Fibroblast of gingiva (primary cell): ENCODE measurements at places on chromosomes 1 and 21.

- no peak for DNase-seq
Observed at GRCh38 chr1:3061566-3061965, 7.4 kb upstream of the PRDM16 start.

DNA sequence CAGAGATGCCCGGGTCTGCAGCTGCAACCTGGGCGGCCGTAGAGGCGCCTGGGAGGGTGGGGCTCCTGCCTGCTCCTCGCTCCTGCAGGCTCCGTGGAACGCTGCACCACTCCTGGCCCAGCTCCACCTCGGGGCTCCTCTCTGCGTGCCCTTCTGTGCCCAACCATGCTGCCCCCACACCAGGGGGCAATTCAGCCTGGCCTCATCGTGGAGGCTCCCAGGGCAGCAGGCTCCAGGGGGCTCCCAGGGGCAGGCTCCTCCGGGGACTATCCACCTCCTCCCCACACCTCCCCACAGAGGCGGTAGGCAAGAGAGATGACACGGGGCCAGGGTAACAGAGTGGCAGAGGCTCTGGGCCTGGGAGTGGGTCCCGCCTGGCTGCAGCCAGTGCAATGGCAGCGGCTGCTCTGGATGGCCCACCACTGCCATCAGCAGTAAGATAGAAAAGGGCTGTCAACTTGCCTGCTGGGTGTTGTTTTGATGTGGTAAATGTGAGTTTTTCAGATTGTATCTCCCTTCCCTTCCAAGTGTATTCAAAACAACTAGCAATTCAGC lies 22.4 kb upstream of the LRRC8C start:
- DNase-seq: no peak

DNA sequence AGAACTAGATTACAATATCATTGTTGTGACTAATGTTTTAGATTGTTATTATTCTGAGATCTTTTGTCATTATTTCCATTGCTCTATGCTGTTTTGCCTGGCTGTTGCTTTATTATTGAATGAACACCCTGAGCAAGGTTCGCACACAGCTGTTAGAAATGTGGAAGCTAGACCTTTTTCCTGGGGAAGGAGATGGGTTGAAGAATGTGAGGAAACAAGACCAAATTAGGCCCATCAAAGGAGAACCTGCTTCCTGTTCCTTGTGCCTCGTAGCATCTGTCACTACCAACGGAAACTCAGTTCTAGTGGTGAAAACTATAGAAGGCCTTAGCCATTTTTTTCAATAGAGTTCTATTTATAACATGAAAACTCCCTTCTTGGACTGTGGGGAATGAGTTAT lies 68.7 kb downstream of the RGL1 start:
- DNase-seq: no peak

GRCh38 chr1:206596319-206596666 lies 16.0 kb downstream of the EIF2D start:
- no peak for DNase-seq

GRCh38 chr1:87134061-87134460 lies 194.6 kb upstream of the LMO4 start:
- DNase-seq: no peak

GRCh38 chr1:25356848-25357247 lies 18.7 kb downstream of the TMEM50A start:
- no peak for DNase-seq

GRCh38 chr1:84996846-84997666 lies at the start of gene MCOLN2:
Gene MCOLN2, minus strand, starts transcription at chr1:84997113. Its CDS starts 241 bp downstream, at chr1:84996872.
- no peak for DNase-seq

DNA sequence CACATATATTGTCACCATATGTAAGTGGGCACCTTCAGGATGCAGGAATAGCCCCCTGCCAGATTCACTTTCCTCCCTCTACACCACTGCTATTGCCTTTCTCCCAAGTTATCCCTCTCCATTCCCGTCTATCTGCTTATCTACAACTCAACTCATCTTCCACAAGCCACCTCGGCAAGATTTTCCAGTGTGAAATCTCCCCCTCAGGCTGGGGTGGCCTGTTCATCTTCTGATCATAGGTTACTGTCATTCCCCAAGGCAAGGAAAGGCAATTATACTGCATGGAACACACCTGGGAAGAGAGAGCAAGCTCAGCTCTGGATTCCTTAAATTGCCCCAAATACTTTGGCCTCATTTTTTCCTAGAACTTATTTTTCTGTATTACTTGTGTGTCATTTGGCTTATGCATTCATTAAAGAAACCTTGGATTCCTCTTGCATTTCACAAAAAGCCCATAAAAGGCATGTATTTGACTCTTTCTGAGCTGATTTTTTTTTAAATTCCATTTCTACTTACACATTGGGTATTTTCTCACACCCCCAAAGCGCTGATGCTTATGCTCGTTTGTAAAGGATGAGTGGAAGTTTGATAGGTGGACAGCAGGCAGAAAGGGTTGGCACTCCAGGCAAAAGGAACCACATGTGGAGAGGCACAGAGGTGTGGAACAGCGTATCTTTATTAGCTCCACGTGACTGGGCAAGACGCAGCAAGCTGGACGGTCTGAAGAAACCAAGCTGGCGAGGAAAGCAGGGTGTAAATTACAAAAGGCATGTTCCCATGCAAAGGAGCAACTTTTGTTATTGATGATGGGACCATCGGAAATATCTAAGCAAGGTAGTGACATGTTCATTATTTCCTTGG lies 169.7 kb upstream of the RAB4A start:
- DNase-seq: no peak

DNA sequence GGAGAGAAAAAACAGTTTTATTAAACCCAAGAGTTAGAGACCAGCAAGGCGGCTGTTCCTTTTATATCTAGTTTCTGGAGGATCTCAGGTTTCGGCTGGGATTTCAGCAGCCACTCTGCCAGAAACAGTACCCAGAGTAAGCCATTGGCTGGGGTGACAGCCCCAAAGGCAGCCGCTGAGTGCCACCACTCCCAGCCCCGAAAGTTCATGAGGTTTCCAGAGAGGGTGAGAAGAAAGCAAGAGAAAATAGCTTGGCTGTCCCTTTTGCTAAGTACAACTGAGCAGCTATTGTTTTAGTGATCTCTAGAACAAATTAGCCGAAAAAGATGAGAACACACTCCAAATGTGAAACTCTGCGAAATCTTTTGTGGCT lies 1.2 kb downstream of the SH3BGR start:
- DNase-seq: no peak

GRCh38 chr1:51768971-51769588 lies 109.4 kb downstream of the NRDC start:
- peak; percentile 64 for DNase-seq

GRCh38 chr1:31373056-31373896 lies at the start of gene FABP3:
Gene FABP3, minus strand, starts transcription at chr1:31373076. Its CDS starts 62 bp downstream, at chr1:31373014.
- DNase-seq: peak; percentile 63

DNA sequence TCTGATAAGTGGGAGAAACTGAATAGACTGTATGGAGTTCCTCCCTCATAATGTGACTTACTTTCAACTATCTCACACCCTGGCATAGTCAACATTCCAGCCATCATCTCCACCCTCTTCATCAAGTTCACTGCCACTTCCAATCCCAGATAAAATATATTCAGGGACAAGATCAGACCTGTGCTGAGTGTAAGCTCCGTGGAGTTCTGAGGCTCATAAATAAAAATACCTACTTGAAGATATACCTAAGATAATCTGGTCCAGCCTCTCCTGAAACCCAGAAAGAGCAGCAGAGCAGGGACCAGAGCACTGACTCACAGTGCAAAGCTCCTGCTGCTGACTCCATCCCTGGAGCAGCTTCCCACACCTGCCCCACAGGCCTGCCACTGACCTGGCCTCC lies 1.7 kb upstream of the LCE7A start:
- no peak for DNase-seq

DNA sequence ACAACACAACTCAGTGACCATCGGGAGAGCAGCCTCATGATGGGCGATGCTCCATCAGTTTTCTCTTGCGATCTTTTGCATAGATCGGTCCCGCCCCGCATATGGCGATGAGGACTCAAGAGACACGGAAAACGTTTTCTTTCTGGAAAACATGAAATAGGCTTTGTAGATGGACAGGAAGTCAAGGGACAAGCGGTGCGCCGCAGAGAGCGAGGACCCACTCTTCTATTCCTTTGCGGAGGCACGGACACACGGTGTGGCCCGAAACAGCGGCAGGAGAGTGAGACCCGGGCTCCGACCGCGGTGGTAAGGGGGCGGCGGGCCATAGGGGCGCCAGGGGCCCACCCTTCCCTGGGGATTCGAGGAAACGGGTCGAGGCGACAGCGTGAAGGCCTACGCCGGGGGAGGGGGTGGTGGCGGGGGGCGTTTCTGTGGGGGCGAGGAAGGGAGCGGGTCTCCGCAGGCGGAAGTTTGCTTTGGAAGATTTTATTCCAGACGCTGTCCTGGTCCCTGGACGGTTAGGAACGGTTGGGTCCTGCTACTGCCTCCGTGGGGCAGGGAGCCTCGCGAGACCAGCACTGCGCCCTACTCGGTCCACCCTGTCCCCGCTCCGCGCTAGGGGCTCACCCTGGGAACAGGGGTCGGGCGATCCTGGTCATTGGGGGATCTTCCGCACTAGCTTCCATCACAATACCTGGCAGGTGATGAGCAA lies 796 bp upstream of the TDRKH start:
- DNase-seq: no peak

DNA sequence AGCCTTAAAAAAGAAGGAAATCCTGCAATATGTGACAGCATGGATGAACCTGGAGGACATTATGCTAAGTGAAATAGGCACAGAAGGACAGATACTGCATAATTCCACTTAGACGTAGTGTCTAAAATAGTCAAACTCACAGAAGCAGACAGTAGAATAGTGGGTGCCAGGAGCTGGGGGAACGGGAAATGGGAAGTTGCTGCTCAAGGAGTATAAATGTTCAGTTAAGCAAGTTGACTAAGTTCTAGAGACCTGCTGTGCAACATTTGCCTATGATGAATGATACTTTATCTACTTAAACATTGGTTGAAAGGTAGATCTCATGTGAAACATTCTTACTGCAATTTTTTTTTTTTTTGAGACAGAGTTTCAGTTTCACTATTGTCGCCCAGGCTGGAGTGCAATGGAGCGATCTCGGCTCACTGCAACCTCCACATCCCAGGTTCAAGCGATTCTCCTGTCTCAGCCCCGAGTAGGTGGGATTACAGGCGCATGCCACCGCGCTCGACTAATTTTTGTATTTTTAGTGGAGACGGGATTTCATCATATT lies 197.8 kb downstream of the HIVEP3 start:
- no peak for DNase-seq

DNA sequence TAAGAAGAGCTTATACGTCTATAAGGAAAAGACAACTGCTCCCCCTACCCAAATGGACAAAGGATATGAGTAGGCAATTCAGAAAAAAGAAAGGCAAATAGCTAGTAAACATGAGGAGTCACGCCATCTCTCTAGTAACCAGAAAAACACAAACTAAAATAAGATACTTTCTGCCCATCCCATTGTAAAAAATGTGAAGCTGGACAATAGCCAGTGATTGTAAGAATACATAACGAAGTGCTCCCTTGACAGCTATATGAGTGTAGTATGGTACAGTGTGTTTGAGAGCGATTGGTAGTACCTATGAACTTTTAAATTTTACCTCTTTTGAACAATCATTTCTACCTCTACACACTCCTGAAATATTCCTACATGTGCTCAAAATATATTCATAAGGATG lies 7.5 kb upstream of the GJA8 start:
- DNase-seq: no peak

- no peak for DNase-seq
Observed at GRCh38 chr1:199953651-199954050, 73.9 kb upstream of the NR5A2 start.

- DNase-seq: no peak
Observed at GRCh38 chr1:160781186-160781766, 14.7 kb upstream of the LY9 start.

- no peak for DNase-seq
Observed at GRCh38 chr21:41604583-41605041, 96.7 kb upstream of the TMPRSS2 start.

DNA sequence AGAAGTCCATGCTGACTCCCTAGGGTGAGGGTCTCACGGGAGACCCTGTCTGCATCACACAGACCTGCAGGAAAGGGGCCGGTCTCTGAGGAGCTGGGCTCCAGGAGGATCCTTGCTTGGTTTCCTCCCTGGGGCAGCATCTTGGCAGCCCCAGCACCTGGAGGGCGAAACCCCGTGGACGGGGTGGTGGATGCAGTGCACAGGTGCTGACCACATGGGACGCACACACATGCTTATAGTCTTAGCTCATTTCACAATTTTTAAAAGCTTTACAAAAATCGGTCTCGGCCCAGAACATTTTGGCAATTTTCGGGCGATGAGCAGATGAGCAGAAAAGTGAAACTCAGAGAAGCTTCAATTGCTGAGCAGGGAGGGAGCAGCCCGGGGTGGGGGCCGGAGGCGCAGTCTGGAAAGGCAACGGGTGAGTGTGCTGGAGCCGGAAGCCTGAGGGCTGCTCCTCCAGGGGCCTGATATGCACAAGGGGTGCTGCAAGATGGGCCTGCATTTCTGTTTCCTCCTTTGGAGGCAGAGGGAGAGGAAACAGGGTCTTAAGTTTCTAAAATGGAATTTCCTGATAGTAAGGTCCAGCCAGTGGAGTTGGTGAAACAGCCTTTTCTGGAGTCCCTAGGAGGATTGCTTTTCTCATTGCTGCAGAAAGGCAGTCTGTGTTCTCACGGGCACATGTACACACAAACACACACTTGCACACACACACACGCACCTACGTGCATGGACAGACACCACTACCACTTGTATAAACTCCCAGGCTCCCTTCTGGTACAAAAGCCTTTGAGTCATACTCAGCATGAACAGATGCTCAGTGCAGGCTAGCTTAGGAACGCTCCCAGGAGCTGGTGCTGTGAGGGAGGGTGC lies 60.6 kb downstream of the SCCPDH start:
- DNase-seq: peak; percentile 32

DNA sequence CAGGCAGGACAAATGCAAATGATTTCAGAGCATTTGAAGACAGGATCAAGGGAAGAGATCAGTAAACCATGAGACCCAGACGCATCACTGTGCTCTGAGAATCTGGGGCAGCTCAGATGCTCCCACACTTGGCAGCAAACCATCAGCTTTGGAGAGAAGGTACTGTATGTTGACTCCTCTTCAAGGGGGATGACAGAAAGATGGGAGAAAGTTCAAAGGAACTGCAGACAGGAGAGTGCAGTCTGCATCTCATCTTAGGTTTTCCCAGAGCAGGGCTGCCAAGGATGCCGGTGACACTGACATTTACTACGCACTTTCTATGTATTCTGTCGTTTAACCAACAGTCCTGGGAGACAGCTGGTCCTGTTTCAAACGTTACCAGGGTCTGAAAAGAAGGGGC lies 35.8 kb downstream of the OLFML2B start:
- DNase-seq: no peak

DNA sequence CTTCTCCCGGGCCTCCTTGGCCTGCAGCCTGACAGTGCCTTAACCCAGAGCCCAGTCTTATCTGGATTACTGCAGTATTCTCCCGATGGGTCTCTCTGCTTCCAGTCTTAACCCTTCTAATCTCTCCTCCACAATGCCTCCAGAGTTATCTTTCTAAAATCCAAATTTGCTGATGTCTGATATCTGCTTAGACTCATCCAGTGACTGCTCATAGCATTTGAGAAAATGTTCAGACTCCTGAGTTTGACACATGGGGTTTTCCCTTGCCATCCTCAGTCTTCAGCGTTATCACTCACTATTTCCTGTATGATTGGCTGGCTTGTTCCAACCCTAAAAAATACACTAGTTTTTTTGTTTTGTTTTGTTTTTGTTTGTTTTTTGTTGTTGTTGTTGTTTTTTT lies 102.0 kb downstream of the FMN2 start:
- no peak for DNase-seq
